ENCODE measurements at places on chromosomes 7 and 10.

- no peak for DNase-seq
Observed at GRCh38 chr10:11301571-11302111, 284.0 kb downstream of the CELF2 start.

DNA sequence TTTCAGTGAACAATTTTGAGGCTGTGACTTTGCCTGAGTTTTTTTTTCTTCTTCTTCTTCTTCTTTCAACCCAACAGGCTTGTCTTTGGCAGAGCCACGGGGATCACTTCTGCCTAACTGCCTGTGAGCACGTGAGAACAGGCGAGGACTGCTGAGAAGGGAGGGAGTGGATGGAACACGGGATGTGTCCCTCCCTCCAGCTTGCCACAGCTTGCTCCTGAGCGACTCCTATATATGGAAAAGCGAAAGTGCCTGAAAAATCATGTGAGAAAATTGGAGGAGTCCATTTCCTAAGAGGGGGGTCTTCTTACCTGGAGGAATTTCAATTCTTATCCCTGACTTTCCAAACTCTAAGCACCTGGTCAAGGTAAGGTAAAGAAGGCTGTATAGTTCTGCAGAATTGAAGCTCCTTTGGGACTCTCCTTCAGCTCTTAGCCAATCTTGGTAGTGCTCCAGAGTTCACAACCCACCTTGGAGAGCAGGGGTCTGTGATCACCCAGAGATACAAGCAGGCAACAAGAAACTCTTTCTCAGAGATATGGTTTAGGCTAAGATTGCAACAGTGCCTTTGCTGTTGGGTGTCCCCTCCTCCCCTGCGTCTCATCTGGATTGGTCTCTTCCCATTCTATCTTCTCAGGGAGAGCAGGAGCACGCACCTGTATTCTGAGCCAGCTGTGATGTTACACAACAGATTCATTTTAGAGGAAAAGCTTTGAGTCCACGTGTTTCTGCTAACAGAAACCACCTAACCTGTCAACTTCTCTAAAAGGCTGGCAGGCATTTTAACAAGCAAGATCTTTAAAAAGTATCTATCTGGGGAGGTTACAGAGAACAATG lies at the start of gene MAT1A:
Gene MAT1A (minus strand): TSS at position 208 of the 837 bp plus-strand sequence. CDS start 235 bp downstream, outside the sequence.
- DNase-seq: no peak

GRCh38 chr7:145104400-145104799 lies 268.5 kb upstream of the TPK1 start:
- DNase-seq: no peak

DNA sequence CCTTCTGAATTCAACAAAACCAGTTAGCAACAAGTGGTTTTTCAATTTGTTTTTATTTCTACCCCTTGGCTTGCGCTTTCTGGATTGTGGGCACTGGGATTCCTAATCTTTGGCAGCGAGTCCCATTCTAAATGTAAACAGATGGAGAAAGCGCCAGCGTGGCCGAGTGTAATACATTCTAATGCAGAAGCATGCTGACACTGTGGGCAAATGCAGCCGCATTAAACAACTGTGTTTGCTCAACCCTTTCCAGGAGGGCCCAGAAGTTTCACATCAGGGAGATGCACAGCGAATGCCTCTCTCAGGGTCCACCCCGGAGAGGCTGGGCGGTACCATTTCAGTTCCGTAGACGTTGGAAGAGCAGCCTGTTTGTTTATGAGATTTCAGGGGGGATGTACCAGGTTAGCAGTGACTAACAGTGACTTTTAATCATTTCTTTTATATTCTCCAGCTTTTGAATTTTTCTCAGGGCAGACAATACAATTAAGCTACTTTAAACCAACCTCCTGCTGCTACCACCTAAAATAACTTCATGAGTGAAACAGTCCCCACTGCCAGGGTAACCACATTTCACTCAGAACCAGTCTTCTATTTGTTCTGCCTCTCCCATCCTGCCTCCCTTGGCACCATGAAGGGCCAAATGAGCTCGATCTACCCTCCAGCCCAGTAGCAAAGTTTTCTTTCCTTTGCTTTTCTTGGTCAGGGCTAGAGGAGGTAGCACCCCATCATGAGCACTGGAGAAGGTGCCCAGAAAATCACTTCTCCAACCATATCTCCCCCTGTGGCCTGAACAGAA lies 164.2 kb upstream of the ITGB1 start:
- DNase-seq: no peak

- DNase-seq: no peak
Observed at GRCh38 chr10:109851616-109852474, 71.5 kb downstream of the XPNPEP1 start.

DNA sequence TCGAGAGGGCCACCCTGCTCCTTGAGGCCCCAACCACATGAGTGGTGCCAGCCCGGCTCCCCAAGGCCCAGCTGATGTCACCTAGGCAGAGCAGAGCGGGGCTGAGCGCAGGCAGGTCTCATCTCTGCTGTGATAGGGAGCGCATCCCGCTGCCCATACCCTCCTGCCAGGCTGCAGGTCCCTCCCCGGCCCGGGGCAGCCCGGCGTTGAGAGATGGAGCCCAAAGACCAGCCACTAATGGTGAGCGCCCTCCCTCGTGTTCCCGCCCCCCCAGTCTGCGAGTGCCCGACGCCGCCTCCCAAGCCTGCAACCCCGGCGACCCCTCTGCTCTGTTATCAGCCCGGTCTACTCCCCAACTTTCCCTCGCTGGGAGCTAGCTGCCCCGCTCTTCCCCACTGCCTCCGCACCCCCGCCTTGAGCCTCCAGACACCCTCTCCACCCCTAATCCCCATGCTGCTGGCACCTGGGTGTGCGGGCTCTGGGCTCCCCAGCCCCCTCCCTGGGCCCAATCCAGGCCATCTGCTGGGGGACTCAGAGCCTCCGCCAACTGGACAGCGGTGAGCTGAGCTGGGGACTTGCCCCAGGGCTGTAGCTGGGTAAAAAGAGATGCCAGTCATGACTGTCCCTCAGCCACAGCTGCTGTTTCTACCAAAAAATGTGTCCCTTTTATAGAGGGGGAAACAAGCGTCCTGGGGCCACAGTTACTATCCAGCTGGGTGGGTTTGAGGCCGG lies 19.7 kb upstream of the CHST12 start:
- no peak for DNase-seq

DNA sequence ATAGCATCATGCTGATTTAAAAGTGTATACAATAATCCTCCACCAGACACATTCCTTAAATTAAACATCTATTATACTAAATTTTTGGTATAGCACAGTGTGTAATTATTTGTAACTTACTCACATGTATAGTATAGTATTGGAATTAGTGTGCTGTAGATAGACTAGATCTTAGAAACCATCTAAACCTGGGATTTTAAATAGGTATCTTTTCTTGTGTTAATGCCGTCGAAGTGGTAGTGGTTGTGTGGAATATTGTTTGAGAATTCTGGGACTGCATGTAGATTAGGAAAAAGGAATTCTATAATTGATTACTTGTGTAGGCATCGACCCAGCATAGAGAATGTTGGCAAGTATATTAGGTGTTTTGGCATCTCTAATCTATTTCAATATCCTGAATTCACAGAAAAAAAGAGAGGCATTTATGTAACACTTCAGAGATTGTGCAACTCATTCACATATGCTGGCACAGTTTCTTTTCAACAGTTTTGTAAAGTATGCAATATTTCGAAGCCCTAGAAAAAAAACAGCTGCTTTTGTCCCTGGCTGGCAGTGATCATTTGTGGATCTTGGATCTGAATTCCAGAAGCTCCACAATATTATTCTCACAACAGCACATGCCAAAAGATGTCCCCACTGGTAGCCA lies 145.5 kb upstream of the AGR3 start:
- DNase-seq: no peak

DNA sequence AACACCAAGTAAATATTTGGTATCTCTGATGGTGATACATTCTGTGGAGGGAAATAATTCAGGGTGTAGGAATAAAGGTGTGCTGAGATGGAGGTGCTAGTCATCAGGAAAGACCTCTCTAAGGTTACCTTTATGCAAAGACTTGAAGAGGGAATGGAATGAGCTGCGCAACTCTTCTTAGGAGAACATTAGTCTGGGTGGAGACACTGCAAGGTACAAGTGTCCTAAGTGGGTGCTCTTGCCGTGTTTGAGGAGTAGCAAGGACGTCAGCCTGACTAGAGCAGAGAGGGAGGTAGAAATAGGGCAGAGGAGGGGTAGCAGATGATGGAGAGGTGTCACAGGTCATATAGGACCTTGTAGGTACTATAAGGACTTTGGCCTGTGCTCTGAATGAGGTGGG lies 148.1 kb downstream of the AUTS2 start:
- DNase-seq: no peak

GRCh38 chr7:128017460-128017859 lies 13.8 kb downstream of the LRRC4 start:
- DNase-seq: no peak

DNA sequence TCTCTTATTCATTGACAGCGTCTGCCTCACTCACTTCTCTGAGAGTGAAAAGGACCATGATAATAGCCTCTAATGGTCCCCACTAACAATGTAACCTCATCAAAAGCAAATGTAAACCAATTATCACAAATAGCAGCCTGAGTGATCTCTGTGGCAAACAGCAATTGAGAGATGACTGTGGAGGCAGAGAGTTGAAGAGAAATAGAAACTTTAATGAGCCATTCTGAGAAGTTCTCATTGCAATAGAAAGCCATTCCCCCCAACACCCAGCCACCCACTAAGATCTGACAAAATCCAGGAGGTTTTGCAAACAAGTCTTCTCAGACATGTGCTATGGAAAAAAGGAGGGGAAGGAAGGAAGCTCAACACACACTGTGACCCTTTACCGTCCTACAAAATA lies 44.2 kb upstream of the RNF148 start:
- no peak for DNase-seq

- no peak for DNase-seq
Observed at GRCh38 chr7:66500087-66500486, 128.6 kb upstream of the KCTD7 start.
